ENCODE measurements at places on chromosomes 16 and 17.

- DNase-seq, result no peak
These were observed 48.6 kb upstream of the DDX52 start for GRCh38 chr17:37691807-37692206.

DNA sequence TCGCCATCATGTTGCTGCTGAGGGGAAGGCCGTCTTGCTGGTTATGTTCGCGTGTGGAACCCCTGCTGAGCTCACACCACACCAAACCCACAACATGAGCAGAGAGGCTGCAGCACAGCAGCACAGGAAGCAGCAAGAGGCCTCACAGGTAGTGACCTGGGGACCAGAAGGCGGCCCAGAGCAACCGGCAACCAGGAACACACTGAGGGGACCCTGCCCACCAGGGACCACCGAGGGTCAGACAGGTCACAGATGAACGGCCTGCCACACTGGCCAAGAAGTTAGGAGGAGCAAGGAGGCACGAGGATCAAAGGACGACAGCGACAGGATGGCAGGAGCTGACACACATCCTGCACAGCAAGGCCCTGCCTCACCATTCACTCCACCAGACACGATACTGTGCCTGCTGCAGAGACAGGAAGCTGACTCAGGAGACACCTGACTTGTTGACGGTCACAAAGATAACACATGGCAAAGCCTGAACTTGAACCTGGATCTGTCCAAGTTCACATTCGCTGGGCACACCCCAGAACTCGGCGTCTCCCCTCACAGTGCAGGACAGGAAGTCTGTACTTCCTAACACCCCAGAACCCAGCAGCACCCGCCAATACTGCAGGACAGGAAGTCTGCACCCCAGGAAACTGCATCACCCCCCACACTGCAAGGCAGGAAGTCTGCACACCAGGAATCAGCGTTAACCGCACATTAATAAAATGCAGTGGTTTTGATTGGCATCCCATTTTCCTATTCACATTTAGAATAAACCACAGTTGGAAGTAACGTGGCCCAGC, 98.5 kb downstream of the ZNF778 start:
- DNase-seq, result no peak

GRCh38 chr17:78290721-78291120, 59.3 kb downstream of the TMEM235 start:
- DNase-seq, result no peak

- DNase-seq, result no peak
These were observed 197.2 kb downstream of the RGS9 start for GRCh38 chr17:65334406-65334805.

DNA sequence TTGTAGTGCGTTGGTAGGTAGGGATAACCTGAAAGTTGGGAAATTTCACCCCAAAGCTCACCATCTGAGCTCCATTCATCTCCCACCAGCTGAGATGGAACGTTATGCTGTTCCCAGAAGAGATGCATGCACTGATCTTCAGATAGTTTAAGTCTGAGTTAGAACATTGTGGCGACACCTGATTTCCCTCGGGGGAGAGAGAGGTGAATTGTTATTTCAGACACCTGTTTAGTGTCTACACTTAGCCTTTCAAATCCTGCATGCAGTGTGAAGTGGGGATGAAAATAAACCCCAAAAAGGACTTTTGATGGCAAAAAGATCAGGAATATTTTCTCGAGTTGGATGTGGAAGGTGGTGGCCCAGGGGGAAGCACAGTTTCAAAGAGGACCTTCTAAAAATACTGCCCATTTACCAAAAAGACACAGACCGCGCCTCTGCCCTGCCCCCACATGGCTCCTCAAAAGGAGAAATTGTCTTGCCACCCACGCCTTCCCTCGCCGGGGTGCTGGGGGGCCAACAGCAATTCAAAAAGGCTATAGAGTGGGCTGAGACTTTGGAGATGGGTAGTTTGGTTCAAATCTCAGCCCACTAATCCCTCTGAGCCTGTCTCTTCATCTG, 11.4 kb downstream of the CIITA start:
- no peak for DNase-seq

GRCh38 chr17:35236821-35237220, 6.1 kb upstream of the SLFN5 start:
- DNase-seq, result no peak

GRCh38 chr16:65392806-65393565, 271.1 kb upstream of the CDH11 start:
- no peak for DNase-seq

DNA sequence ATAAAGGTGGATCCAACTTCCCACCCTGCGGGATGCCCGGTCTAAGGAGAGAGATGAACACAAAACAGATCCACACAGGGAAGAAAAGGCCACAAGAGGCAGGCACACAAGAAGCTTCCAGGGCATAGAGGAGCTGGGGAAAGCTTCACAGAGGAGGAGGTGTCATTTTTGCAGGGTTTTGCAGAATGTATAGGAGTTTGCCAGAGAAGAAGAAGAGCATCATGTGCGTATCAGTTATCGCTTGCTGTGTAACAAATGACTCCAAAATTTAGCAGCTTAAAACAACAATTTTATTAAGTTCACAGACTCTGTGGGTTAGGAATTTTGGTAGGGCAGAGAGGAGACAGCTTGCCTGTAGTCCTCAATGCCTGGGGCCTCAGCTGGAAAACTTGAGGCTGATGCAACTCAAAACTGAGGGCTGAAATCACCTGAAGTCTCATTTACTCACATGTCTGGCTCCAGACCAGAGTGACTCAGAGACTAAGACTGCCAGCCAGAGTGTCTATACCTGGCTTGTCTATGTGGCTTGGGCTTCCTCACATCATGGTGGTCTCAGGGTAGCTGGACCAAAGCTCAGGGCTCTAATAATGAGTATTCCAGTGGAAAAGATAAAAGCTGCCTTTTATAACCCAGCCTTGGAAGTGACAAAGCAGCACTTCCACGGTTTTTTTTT, 33.9 kb upstream of the ZNF423 start:
- DNase-seq, result no peak

GRCh38 chr17:82668631-82669099, 20.4 kb upstream of the WDR45B start:
- peak; percentile 68 for DNase-seq

GRCh38 chr17:15398291-15398690, 56.9 kb upstream of the TEKT3 start:
- DNase-seq, result peak; percentile 40

DNA sequence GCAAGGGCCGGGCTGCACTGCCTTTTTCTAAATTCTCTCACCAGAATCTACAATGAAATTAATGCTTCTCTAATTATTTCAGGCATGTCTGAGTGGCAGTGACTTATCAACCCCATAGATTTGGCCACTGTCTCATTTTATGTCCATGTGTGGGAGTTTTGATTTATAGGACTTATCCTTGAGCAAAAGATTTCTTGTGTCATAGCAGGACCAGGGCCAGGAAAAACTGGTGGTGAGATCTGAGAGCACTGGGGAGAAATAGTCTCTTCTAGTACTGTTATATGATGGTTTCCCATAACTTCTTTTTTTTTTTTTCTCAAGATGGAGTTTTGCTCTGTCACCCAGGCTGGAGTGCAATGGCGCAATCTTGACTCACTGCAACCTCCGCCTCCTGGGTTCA, 1.5 kb upstream of the KRT23 start:
- DNase-seq, result no peak

DNA sequence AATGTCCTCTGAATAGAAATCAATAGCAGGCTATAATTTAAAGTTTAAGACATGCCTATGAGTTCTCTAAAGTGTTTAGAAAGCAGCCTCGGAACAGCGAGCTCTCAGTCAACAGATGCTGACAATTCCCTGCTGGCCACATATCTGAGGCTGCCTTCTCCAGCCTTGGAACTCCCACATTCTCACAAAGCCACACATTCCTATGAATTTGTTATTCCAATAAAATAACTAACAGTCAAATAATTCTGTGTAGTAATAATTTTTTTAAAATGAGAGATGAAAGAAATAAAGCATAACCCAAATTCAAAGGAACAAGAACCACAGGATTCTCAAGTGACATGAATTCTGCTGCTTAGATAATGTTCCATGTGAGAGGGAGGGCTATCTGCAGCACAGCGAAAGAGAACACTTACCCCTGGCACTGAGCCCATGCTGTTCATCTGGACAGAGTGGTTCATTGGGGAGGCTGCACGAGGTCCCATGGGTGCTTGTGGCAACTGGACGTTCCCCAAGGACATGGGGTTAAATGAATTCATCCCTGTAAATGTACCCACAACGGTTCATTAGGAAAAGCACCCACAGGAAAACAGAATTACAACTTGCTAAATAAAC, 56.9 kb upstream of the TRAP1 start:
- DNase-seq, result peak; percentile 35

GRCh38 chr17:82858376-82859126, 18.7 kb upstream of the ZNF750 start:
- DNase-seq, result no peak

DNA sequence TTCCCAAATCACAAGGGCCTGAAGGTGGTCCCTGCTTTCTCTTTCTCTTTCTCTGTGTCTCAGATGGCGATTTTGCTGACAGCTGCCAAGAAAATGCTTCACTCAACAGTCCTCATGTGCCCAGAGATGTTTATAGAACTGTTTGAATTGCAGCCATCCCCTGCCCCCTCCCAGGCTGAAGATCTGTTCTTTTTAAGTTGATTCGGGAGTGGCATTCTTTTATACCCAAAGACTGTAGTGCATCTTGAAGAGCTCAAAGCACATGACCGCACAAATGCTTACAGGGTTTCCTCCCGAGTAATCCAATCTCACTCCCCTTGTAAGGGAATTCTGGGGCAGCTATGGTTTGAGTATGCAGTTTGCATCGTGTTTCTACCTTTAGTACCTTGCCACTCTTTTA, 75.7 kb downstream of the SEC14L1 start:
- DNase-seq, result no peak

DNA sequence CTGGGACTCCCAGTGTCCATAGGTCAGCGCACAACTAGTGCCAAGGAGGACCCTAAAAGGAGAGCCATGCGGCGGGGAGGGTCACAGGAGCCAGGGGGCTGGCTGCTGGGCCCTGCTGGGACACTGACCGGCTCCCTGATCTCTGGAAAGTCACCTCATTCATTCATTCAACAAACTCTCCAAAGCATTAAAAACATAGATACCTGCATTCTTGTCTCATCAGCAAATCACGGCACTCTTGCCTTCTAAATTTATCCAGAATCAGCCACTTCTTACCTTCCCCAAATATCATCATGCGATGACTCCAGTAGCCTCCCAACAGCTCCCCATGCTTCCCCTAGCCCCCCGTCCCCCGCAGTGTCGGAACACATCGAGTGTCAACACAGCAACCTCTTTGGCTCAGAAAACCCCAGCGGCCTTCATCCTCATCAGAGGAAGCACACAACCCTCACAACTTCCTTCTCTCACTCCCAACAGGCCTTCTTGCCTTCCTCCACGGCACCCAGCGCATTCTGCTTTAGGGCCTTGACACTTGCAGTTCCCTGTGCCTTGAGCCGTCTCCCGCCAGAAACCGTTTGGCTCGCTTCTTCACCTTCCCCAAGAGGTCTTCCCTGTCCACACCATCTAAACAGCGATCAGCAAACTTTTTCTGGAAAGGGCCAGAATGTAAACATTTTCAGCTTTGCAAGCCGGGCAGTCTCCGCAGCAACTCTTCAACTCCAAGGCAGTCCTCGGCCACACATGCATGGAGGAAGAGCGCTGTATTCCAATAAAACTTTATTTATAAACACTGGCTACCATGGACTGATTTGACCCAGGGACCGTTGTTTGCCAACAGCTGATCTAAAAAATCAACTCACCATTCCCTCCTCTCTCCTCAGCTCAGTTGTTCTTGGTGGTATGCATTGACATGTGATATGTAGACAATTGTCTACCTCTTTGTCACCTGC, 119.5 kb upstream of the TNRC6C start:
- no peak for DNase-seq

DNA sequence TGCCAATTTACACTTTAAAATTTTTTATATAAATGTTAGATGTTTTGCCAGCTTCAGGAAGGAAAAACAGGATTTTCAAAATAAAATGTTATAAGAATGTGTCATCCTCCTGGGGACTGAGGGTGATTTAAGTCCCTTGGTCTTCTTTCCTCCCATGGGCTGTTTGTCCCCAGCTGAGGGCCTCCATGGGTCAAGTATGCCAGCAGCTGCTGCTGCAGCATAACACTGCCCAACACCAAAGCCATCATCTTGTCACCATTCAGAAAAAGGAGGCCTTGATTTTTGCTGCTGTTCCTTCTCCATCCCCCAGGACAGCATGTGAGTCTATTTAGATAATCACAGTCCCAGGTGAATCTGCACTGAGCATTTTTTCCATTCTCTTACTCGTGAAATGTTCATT, 188.5 kb downstream of the LGALS9B start:
- DNase-seq, result no peak

GRCh38 chr16:27436921-27437650, 35.1 kb downstream of the IL21R start:
- DNase-seq, result no peak

GRCh38 chr17:15931394-15931793, 13.5 kb upstream of the ADORA2B start:
- no peak for DNase-seq

DNA sequence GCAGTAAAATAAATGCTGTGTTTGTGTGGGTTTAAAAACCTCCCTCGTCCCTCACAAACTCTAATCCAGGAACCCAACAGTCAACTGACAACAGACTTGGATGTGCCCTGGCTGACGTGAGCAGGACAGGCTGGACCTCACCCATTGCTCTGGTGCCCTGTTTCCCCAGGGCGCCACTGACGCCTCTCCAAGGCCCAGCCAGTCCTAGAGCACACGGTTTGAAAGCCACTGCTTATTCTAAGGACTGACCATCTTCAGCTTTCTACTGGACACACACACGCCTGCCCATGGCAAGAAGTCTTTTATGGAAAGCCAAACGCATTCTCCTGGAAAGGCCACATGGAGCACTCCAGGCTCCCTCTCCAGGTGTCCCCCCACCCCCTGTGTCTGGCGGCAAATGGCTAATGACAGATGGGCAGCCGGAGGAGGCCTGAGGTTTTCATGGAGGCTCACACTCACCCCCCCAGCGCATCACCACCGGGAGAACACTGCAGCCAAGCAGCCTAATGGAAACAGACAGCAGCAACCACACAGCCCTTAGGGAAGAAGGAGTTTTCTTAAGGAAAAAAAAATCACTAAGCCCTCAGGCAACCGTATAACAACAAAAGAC, 319.2 kb downstream of the SOX9 start:
- DNase-seq, result no peak

GRCh38 chr17:59392973-59393679, 61.7 kb downstream of the YPEL2 start:
- DNase-seq, result no peak

DNA sequence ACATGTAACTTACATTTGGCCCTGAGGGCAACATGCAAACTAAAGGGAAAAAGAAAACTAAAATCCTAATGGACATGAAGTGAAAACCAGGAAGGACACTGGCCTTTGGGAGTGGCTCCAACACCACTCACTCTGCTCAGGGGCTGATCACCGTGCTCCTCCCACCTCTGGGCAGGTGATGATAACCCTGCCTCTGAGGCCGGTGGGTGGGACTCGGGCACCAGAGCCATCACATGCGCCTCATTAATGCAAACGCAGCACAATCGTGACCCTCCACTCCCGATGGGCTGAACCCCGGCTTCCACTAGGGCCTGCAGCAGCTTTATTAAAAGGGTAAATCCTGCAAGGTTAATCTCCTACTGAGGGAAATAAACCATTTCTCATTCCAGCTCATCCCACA, 4.7 kb downstream of the KLHDC4 start:
- DNase-seq, result no peak

- no peak for DNase-seq
These were observed 15.4 kb downstream of the RBFOX3 start for GRCh38 chr17:79595471-79595870.
